GM12864 (cell line): ENCODE measurements at places on chromosomes 16 and 17.
A peak's percentile ranks its signal among the peaks of the same experiment; 100 is the strongest.

DNA sequence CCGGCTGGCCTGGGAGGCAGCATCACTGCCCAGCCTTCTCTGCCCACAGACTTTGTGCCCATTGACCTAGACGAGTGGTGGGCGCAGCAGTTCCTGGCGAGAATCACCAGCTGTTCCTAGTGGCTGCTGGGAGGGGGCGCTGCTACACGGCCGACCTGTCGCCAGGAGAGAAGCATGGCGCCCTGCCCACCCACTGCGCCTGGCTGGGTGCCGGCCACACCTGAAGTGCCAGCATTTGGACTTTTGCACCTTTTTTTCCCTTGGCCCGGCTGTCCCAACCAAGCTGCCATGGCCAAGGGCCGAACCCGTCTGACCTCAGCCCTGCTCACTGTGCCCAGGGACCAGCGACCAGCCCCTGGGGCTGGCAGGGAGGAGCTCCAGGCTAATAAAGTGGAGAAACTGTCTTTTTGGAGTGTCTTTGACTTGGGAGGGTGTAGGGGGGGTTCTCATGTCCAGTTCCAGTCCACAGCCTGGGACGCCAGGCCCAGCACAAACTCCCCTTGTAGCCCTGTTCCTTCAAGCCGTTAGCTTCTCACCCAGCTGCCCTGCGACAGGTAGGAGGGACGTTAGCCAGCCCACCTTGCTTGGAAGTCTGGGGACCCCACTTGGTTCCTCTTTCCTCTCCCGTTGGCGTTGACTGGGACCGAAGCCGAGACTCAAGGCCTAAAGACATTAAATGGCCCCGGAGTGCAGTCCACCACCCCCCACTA is 939 bp upstream of the WDR90 start:
- no peak for DNase-seq

DNA sequence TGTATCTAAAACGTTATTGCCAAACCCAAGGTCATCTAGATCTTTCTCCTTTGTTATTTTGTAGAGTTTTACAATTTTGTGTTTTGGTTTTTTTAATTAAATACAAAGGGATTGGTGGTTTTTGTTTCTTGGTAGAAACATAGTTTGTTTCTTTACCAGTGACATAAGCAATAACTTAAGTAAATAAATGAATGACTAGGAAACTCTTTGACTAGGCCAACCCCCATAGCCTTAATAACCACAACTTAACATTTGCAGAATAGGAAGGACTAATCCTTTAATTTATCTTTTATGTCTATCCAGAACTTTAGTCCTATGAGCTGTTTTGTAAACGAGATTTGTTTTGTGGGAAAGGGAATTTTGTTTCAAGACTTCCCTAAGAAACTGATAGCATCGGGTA is 162.5 kb downstream of the PRKCA start:
- no peak for DNase-seq

DNA sequence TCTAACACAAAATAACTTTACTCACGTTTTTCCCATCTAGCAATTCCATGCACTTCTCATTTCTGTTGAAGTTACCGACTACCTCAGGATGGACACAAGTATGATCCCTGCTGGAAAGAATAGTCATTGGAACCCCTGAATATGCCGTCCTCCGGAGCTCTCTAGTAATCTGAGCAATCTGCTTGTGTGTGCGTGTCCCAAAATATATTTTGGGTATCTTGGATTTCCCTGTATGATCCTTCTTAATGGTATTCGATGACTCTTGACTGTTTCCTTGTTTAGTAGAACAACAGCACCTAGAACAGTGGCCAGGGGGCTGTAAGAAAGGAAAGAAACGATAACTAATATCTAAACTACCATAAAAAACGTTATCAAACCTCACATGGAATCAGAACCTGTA is 54.9 kb downstream of the BRIP1 start:
- DNase-seq, result no peak

GRCh38 chr16:11824362-11824761 is 27.0 kb downstream of the RSL1D1 start:
- no peak for DNase-seq

DNA sequence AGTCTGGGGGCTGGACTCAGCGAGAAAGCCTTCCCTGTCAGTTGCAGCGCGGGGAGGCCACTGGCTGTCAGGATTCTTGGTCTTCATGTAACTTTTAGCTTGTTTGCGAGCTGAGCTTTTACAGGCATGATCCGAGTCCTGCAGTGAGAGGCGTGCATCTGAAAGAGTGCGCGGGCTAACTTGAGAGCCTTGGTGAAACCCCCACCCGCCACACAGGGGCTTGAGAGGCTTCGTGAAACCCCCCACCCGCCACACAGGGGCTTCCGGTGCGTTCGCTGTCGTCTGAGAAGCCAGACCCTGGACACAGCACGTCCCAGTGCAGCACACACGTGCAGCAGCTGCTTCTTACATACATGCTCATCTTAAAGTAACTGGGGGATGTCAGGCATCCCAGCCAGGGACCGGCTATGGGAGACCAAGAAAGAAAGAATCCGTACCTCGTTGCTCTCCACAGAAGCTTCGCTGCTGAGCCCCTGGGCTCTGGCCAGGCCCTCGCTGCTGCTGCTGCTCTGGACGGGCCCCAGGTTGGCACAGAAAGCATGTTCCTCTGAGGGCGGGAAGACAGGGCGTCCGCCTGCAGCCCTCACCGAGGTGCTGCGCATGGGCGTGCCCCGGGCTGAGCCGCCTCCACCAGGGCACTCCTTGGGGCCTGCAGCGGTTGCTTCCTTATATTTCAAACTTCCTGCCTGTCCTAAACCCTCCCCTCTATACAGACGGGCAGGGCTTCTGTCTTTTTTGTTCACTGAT is 7.8 kb downstream of the NUDT16L1 start:
- no peak for DNase-seq

GRCh38 chr17:76142039-76142584 is 1.1 kb upstream of the FOXJ1 start:
- no peak for DNase-seq

GRCh38 chr17:8628172-8628571 is 2.4 kb downstream of the MYH10 start:
- DNase-seq, result no peak

DNA sequence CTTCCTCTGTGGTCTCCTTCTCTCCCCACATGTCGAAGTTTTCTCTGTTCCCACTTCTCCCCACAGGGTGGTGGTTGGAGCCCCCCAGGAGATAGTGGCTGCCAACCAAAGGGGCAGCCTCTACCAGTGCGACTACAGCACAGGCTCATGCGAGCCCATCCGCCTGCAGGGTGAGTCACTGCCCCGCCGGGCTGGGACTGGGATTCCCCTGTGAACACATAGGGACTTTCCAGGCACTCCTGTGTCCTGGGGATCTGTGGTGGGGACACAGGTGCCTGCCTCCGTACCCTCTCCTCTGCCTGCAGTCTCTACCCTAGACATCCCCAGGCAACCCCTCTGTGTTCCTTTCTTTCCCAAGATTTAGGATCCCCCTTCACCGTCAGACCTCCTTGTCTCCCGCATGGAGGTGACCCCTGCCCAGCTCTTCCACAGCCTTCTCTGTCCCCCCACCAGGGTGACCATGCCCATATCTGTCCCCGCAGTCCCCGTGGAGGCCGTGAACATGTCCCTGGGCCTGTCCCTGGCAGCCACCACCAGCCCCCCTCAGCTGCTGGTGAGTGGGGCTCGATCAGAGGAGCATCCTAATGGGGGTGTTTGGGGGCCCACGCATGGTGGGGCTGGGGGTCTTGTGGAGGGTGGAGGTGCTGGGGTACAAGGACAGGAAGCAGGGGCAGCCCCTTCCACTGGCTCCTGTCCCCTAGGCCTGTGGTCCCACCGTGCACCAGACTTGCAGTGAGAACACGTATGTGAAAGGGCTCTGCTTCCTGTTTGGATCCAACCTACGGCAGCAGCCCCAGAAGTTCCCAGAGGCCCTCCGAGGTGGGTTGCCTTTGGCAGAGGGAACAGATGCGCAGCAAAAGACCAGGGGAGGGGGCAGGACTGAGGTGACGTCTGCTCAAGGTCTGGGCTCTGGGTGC is 5.8 kb downstream of the ITGAM start:
- DNase-seq, result peak; percentile 47

- no peak for DNase-seq
These were observed 69.9 kb downstream of the FTO start for GRCh38 chr16:53773881-53774280.

DNA sequence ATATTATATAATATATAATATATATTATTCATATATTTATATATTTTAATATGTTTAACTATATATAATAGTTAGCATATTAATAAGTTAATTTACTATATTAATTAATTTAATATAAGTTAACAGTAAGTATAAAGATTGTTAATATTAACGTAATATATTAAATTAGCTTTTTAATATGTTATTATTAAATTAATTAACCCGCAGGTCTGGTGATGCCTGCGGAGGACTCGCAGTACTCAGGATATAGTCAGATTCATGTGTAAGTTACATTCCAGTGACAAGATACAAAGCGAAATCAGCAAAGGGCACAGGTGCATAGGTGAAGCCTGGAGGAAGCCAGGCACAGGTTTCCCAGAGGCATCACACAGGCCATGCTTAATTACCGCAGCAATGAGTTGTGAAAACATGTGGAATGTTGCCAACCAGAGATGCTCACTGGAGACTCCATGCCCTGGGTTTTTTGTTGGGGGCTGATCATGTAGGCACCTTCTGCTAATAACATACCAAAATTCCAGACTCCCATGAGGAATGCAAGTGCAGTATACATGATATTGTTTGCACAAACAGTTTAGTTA is 130.4 kb upstream of the MPHOSPH6 start:
- no peak for DNase-seq

DNA sequence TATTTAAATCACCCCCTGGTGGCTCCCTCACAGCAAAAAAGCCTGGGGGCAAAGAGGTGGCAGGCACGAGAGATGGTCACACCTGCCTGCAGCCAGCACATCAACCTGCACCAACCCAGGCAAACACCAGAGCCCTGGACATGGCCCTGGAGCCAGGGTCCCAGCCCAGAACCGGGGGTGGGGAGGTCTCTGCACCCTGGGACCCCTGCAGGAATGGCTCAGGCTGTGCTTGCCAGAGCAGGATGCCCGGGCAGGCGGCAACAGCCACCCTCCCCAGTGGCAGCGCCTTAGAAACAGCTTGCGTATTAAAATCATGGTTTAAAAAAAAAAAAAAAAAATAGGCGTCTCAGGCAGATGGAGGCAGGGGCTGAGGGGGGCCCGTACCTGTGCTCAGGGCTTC is 16.2 kb downstream of the MYBBP1A start:
- DNase-seq, result no peak
